ENCODE measurements at places on chromosomes 2 and 18. TPM values are rescaled to one million over a fixed set of nuclear protein-coding genes. Genes with fewer than 3 reads are reported as not detected.
A peak's percentile ranks its signal among the peaks of the same experiment; 100 is the strongest.

Gene ANKRD30B
- total RNA-seq: 0.40 TPM

Gene KRTCAP3
- 9.2 TPM for total RNA-seq

Gene IL1B
- 0.27 TPM for total RNA-seq

Gene SLC14A1
- total RNA-seq: 20.5 TPM

GRCh38 chr2:12720278-12720620 lies 3.5 kb downstream of the TRIB2 start:
- H3K4me1 ChIP-seq: peaks cover 13% of the 10 kb centered on the region
- H3K27ac ChIP-seq: no peak overlapping the region
- H3K36me3 ChIP-seq: no peaks in the 10 kb centered on the region
- H3K4me3 ChIP-seq: no peak overlapping the region
- H3K27me3 ChIP-seq: no peaks in the 10 kb centered on the region

DNA sequence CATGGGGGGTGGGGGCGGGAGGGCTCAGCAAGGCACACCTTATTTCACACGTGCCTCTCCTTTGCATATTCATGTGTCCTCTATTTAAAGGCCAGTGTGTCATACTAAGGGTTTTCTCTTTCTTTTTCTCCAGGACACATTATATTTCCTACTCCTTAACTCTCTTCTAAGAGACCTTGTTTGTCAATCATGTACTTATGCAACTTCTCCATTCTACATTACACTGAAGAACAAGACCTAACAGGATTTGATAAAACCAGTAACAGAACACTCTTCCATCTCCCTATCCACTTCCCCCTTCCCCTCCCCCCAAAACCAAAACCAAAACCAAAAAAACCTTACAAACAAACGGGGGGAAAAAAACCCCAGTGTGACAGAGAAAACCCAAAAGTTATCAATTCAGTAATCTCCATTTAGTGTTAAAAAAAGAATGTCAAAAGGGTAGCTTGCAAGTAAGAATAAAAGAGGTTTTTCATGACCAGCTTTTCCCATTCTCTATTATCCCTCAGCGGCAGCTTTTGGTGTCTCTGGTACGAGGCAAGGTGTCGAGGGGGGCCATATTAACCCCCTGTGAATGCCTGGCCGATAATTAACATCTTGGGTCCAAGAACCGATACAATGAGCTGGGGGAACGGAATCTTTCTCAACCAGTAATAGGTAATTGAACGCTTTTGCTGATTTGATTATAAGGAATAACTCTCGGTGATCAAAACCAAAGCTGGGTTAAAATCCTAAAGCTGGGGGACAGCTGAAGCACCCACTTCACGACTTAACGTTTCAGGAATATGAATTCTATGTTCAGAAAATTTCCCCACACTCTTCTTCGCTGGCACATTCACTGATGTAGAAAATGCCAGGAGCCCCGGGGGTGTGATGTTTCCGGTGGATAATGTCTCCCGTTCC lies 191.0 kb upstream of the TCF4 start:
- no peaks in the 10 kb centered on the region for H3K36me3 ChIP-seq
- H3K4me3 ChIP-seq: peak overlapping the region; percentile 40
- no peak for DNase-seq
- H3K27me3 ChIP-seq: no peaks in the 10 kb centered on the region
- H3K27ac ChIP-seq: no peak overlapping the region

DNA sequence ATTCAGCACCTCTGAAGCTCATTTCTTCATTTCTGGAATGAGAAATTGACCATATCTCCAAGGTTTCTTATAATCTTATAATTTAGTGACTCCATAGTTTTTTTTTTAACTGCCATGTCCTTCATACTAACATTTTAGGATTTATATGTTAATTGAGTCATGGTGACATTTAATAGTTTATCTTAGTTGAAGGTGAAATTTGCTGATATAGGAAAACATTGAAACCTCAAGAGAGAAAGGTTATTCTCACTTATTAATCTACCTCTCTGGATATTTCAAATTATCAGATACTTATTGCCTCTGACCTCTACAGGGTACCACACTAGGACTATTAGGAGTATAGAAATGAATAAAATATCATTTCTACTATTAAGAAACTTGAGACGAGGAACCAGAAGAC lies 499.0 kb downstream of the NUP35 start:
- H3K27me3 ChIP-seq: no peaks in the 10 kb centered on the region
- no peak overlapping the region for H3K4me3 ChIP-seq
- H3K27ac ChIP-seq: no peak overlapping the region
- DNase-seq: no peak
- no peaks in the 10 kb centered on the region for H3K36me3 ChIP-seq

DNA sequence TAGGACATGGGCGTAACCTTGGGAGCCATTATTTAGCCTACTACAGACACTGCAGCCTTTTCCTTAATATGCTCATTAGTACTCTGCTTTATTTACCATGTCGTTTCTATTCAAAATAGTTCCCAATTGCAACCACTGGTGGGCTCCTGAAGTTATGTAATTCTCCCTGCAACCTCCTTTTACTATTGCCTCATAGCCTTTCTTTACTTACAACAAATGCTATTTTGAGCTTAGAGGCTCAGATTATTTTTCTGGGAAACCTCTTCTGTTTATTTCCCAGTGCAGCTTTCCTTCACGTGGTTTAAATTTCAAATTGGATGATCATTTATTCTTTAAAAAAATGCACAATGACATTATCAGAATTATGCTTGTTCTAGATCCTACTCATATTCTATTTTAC lies 492.3 kb upstream of the TMEFF2 start:
- no peak overlapping the region for H3K4me3 ChIP-seq
- H3K27me3 ChIP-seq: no peaks in the 10 kb centered on the region
- H3K4me1 ChIP-seq: no peaks in the 10 kb centered on the region
- no peak for DNase-seq
- H3K36me3 ChIP-seq: no peaks in the 10 kb centered on the region

GRCh38 chr2:45441571-45441970 lies 169.5 kb downstream of the SRBD1 start:
- no peaks in the 10 kb centered on the region for H3K36me3 ChIP-seq
- no peak overlapping the region for H3K27ac ChIP-seq
- no peak for DNase-seq
- H3K4me3 ChIP-seq: no peak overlapping the region
- no peaks in the 10 kb centered on the region for H3K27me3 ChIP-seq
